ENCODE measurements at places on chromosomes 6 and 20.

- no peak for DNase-seq
These were observed 7.4 kb downstream of the SNX9 start for GRCh38 chr6:157830354-157831017.

- no peak for DNase-seq
These were observed 685.6 kb downstream of the TBC1D32 start for GRCh38 chr6:120648713-120649112.

GRCh38 chr20:19212821-19213502 is 520 bp downstream of the SLC24A3 start:
- peak; percentile 43 for DNase-seq

DNA sequence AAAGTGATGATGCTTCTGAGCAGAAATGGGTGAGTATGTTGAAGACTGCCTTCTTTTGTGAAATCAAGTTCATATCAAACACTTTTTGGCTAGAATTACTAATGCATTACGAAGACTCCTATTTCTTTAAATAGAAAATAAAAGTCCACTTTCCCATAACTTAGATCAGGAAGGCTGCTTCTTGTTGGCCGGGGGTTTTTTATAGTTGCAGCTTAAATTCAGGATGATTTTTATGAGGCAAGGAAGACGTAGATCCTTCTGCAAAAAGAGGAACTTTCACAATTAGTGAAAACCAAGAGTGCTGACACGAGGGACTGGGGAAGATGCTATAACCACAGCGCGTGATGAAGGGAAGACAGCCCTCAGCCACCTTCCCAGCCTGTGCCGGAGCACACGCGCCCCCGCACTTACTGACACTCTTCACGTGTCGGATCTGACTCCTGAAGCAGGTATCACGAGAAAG is 206.1 kb upstream of the PRDM1 start:
- DNase-seq, result no peak

GRCh38 chr6:30635834-30636233 is 9.2 kb downstream of the ATAT1 start:
- DNase-seq, result no peak

GRCh38 chr6:99592900-99593299 is 13.7 kb upstream of the PRDM13 start:
- no peak for DNase-seq

DNA sequence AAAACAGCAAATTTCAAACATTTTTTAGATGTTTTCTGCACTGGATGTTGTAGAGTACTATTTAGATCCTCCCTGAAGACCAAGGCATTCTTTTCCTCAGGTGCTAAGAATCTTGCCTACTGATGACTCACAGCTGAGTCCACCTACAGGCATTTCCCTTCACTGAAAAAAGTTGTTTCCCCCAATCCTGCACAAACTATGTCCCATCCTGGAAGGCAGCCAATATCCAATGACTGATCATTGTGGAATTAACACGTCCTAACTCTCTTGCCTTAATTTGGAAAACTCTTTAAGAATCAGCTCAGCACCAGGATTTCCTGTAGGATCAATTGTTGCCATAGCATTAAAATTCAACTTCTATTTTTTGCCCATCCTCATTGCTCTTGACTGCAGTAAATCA is 268.4 kb upstream of the IRAK1BP1 start:
- no peak for DNase-seq

- DNase-seq, result no peak
These were observed 67.4 kb upstream of the SMIM28 start for GRCh38 chr6:138310294-138310693.

DNA sequence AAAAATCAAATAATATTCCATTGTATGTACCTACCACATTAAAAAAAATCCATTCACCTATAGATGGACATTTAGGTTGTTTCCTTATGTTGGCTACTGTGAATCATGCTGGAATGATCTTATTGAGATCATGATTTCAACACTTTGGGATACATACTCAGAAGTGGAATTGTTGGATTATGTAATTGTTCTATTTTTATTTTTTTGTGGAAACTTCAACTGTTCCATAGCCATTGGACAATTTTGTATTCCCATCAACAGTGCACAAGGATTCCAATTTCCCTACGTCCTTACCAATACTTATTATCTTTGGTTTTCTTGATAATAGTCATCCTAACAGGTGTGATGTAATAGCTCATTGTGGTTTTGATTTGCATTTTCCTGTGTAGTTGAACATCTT is 834.0 kb downstream of the MAFB start:
- no peak for DNase-seq

GRCh38 chr6:139320081-139320480 is 28.3 kb upstream of the TXLNB start:
- no peak for DNase-seq

GRCh38 chr6:106539936-106540335 is 89.4 kb downstream of the RTN4IP1 start:
- DNase-seq, result no peak

- DNase-seq, result no peak
These were observed 1.5 kb downstream of the ZBP1 start for GRCh38 chr20:57618764-57619050.

DNA sequence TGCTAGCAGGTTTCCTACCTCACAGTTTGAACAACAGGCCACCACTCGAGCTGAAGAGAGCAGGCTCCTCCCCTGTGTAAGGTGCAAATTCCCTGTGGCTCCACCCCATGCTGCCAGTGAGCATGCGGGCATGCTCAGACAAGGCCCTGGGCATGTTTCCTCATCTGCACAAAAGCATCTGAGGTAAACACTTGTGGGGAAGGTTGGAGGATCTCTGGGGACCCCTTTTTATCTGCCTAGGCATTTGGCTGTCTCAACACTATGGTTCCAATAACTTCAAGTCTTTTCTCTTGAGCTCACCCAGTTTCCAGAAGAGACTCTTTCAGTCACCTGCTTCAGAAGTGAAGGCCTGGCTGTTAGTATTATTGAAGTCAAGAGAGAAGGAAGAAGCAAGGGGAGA is 9.4 kb downstream of the C6orf58 start:
- DNase-seq, result no peak

GRCh38 chr6:11229655-11230046 is 2.8 kb downstream of the NEDD9 start:
- DNase-seq, result no peak

- no peak for DNase-seq
These were observed 20.2 kb upstream of the SLC22A3 start for GRCh38 chr6:160327981-160328380.

- DNase-seq, result peak; percentile 56
These were observed 59.9 kb upstream of the HBS1L start for GRCh38 chr6:135114355-135115145.

DNA sequence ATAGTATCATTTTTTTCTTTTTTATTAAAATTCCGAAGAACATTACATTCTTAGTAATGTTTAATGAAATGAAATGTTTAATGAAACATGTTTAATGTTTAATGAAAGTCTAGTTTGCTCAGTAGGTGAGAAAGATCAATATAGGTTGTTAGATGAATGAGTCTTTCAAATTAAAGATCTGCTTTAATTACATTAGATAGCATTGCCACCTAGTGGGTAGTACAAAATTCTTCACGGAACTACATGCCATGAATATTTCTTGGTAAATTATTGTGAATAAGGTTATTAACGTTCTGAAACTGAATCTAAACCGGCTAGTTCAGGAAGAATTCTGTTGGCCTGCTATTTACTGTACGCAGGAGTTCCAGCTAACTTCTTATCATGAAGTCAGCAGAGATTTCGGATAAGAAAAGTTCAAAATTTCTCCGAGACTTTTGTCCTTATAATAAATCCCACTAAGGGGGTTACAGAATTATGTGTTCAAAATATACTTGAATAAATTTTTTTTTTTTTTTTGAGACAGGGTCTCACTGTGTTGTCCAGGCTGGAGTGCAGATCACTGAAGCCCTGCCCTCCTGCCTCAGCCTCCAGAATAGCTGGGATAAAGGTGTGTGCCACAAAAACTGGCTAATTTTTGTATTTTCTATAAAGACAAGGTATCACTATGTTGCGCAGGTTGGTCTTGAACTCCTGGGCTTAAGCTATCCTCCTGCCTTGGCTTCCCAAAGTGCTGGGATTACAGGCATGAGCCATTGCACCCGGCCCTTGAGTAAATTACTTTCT is 7.9 kb upstream of the GMNN start:
- no peak for DNase-seq

GRCh38 chr20:48360342-48360975 is 467.3 kb downstream of the PREX1 start:
- no peak for DNase-seq

- DNase-seq, result no peak
These were observed 64.0 kb downstream of the RSPO3 start for GRCh38 chr6:127182501-127182900.

- no peak for DNase-seq
These were observed 95.4 kb downstream of the BCAS1 start for GRCh38 chr20:53974785-53975555.

- no peak for DNase-seq
These were observed 502.4 kb downstream of the LMBRD1 start for GRCh38 chr6:69294407-69294806.

GRCh38 chr6:125789576-125790357 is 993 bp upstream of the NCOA7 start:
- peak; percentile 44 for DNase-seq

DNA sequence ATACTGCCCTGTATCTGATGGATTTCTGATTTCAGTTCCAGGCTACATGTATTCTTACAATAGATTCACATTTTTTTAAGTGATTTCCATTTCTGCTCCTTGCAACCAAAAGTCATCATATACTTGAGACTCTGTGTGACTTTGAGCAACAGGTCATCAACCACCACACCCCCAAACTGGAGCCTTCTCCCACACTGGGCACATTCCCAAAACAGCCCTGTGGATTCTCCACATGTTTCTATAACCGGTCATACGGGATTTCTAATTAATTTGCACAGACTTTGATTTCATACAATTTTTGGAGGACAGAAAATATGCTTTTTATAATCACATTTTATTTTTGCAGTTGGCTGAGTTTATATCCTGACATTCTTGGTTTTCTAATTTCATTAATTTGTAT is 317.2 kb upstream of the ID4 start:
- no peak for DNase-seq

DNA sequence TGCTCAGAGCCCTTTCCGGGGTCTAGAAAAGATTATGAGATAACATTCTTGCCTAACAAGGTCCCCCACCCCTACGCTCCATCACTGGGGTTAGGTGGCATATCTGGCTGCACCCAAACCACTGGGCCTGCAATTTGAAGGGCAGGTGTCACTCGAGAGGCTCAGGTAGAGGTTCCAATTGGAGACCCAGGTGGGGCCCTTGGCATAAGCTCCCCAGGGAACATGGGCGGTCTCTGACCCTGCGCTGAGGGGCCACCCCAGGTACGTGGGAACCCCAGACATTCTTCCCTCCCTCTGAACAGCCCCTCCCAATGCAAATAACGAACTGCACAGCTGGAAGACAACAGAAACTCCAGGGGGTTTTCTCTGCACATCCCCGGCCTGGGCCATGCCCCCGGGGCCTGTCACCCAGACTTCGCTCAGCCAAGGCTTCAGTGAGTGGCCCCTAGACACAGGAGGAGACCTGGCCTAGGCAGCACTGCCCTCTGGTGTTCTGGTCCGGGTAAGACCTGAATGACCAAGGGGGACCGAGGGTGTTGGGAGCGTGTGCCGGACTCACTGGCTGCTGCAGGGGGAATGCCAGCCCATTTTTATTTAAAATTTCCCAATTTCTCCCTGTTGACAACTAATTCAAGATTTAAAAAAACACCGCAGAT is 47.5 kb downstream of the DSTN start:
- peak; percentile 41 for DNase-seq

DNA sequence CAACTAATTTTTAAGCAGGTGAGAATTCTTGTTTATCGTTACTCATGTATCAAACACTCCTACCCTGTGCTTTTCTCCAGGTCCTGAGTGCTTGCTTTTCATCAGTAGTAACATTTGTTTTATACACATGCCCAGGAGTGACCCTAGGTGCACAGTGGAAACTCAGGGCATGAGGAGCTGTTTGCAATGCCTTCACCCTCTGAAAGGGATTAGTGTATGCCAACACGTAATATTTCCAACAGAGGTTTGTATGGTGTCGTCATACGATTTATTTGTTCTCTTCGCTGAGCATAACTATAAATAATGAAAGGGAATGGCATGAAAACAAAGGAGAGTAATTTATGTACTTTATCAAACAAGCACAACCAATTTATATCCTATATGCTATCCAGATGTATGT is 537.4 kb upstream of the MMS22L start:
- no peak for DNase-seq

DNA sequence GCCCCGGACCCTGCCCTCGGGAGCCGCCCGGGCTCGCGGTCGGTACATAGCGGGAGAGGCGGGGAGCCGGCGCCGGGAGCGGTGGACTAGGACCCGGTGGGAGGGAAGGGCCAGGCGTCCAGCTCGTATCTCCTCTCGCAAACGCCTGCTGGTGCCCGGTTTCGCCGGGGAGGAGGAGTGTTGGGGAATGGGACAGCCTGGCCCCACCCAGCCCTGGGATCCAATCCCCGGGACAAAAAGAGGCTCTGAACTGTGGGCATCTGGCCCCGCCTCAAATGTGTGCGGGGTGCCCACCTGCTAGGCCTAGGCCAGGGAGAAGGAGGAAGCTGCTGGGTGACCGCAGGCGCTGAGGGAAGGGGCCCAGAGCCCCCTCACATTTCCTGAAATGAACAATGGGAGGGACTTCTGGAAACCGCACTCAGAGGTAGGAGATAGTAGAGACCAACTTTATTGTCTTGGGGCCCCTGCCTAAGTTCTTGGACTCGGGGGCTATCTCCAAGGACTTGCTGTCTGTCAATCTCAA is at the start of gene KCNK17:
KCNK17 (minus strand) TSS at position 147 of the 523 bp plus-strand sequence; CDS start at position 48, 99 bp downstream.
- DNase-seq, result no peak

GRCh38 chr6:145964948-145965366 is 799 bp upstream of the SHPRH start:
- DNase-seq, result no peak

GRCh38 chr6:127950566-127951145 is 49.8 kb upstream of the THEMIS start:
- DNase-seq, result no peak

DNA sequence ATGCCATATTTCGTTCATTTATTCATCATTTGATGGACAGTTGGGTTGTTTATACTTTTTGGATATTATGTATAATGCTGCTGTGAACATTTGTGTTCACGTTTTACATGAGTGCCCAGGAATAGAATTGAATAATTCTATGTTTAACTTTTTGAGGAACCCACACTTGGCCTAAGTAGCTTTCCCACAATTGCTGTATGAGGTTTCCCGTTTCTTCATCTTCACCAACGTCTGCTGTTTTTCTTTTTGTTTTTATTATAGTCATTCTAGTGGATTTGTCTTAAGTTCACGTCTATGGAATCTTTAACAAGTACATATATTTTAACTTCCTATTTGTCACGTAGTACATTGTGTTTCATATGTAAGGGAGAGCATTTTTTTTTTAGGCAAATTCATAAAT is 110.3 kb downstream of the JARID2 start:
- DNase-seq, result no peak

- no peak for DNase-seq
These were observed 76.1 kb downstream of the HCRTR2 start for GRCh38 chr6:55250400-55250799.

DNA sequence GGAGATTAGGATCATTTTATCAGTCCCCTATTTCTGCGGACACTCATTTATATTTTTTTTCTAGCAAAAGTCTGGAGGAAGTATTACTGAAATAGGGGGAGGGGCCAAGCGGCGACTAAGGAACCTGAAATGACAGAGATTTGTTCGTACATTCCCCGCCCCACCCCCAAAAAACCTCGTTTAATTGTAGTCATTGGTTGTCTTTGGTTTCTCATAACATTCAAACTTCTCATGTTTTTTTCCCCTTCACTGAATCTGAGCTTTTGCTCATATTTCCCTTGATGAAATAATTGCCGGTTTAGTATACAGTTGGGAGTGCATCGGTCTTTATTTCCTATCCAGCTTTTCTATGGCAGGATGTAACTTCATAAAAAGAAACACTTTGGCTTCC is 768 bp upstream of the FYN start:
- DNase-seq, result peak; percentile 63

- DNase-seq, result no peak
These were observed 5.5 kb downstream of the BTN2A2 start for GRCh38 chr6:26388441-26388840.
